ENCODE measurements at places on chromosomes 5 and 9.

DNA sequence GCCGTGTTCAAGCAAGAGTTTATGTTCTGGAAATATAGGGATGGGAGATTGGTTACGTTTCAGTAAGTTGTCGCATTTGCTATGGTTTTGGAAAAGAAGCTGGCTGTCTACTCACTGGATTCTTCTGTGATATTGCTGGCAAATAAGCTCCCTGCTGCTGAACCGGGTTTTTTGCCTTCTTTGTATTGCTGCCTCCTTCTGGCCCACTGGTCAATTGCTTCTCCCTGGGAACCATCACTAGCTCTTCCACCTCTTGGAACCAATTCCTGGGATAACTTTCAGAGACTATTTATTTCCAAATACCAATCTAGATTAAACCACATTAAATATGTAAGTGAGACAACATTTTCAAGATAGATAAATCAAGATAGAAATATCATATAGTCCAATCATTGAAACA, 43.0 kb downstream of the NUDT12 start:
- no peak for DNase-seq

- DNase-seq = no peak
These were observed 371.6 kb downstream of the PIK3R1 start for GRCh38 chr5:68587171-68587570.

DNA sequence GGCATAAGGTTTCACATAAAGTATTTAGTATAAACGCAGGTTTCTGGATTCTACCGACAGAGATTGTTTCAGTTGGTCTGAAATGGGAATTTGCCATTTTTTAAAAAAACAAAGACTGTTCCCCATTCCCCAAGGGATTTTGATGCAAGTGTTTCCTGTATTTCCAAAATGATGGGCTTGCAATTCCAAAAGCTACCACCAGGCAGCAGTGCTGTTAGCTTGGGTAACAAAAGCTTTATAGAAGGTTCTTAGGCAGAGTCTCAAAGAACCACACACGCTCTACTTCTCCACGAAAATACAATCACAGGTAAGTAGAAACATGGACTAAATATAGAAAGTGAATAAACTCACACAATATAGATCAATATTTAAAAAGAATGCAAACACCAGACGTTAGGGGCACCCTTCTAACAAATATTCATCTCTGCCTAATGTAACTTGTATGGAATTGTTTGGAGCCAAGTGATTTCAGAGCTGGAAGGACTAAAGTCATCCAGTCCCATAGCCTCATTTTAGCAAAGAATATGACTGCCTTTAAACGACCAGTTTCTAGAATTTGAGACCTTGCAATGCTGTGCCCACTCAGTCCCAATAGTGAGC, 154.3 kb downstream of the SPOCK1 start:
- DNase-seq = peak; percentile 24

- DNase-seq = no peak
These were observed 110.6 kb downstream of the PLCXD3 start for GRCh38 chr5:41399839-41400238.

DNA sequence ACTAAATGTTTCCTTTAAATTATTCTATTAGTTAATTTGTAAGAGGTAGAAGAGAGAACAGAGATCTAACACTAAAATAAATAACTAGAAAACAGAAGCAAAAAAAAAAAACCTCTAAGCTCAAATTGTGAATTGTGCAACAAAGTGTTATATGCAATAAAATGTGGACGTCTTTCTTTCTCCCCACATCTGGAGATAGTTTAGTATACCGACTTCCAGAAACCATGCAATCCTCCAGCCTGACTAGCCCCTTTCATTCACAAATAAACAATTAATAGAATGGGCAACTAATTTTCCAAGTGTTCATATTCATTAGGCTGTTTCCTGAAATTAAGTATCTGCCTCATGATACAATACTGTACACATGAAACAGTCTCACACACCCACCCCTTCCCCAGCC, 258.5 kb downstream of the BNC2 start:
- no peak for DNase-seq

DNA sequence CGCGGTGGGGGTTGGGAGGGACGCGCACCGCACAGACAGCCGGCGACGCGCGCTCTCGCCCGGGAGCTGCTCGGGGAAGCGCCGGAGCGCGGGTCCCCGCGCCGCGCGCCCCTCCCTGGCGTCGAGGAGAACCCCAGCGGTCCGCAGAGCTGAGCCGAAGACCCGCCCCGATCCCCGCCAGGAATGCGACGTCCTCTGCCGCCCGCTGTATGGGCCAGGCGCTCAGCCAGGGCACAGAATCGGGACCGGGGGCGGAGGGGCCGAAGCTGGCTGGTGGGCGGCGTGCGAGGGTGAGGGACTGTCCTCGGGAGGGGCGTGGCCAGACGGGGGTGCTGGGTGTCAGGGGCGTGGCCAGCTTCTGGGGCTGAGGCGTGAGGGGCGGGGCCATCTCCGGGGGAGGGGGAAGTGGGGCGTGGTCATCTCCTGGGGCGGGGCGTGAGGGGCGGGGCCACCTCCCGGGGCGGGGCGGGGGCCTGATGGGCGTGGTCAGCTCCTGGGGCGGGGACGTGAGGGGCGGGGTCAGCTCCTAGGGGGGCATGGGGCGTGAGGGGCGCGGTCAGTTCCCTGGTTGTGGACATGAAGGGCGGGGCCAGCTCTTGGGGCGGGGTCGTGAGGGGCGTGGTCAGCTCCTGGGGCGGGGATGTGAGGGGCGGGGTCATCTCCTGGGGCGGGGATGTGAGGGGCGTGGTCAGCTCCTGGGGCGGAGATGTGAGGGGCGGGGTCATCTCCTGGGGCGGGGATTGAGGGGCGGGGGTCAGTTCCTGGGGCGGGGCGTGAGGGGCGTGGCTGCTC, 965 bp downstream of the PTGDS start:
- DNase-seq = peak; percentile 68

DNA sequence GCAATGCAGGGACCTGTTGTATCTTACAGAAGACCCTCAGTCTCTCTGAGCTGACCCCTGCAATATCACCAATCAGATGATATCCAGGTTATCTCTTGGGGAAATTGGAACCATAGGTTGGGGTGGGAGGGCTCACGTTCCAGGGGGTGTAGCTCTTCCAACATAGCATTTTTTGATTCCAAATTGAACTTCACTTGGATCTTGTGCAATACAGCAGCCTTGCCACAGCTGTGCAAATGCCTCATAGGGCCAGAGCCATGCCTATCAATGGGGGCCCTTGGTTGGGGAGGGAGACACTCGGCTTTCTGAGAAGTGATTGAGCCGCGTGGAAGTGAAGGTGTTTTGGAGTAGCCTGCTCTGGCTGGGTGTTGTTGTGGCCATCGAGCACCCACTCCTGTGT, 117.2 kb upstream of the PITX1 start:
- DNase-seq = no peak

- no peak for DNase-seq
These were observed 217.2 kb downstream of the DAB2IP start for GRCh38 chr9:121868626-121869025.

DNA sequence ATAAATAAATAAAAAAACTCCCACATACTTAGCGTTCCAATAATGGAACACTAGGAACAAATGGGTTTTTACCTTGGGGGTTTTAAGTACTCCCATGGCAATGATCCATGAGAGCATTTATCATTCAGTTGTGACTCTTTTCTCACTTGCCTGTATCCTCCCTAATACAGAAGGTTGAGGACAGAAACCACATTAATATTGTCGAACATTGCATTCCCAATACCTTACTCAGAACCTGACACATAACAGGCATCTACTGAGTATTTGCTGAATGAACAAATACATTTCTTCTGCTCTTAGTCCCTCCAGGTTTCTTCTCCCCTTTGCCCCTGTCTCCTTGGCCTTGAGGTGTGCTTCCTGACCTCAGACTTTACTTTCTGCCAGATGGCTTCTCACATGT, 175.9 kb downstream of the CEMIP2 start:
- DNase-seq = no peak

DNA sequence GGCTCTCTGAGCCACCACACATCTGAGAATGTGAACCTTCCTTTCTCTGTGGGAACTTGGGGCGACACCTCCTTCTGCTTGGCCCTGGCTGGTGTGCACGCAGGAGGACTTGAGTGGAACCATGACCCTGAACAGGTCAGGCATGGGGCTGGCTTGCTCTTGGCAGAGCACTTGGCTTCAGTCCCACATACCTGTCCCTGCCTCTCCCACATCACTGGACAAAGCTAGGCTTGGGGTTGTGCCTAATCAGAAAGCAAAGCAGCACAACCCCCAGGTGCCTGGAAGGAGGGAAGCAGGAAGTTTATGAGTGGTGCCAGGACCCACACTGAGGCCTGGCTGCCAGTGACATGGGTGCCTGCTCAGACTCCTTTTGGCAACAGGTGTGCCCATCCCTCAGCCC, 13.2 kb downstream of the GADD45G start:
- no peak for DNase-seq

GRCh38 chr9:115378241-115378640, 260.3 kb upstream of the TNC start:
- DNase-seq = no peak

- no peak for DNase-seq
These were observed 839.1 kb downstream of the NR2F1-AS1 start for GRCh38 chr5:92741906-92742305.

- peak; percentile 2 for DNase-seq
These were observed 111.6 kb downstream of the CMYA5 start for GRCh38 chr5:79800979-79801827.

DNA sequence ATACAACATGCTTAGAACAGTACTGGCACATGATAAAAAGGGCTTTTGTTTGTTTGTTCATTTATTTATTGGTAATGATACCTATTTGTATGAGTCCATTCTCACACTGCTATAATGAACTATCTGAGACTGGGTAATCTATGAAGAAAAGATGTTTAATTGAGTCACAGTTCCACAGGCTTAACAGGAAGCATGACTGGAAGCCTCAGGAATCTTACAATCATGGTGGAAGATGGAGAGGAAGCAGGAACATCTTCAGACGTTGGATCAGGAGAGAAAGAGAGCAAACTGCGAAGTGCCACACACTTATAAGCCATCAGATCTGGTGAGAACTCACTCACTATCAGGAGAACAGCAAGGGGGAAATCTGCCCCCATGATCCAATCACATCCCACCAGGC, 847.7 kb downstream of the CDH18 start:
- no peak for DNase-seq

GRCh38 chr9:123685489-123686083, 244.3 kb downstream of the DENND1A start:
- no peak for DNase-seq

DNA sequence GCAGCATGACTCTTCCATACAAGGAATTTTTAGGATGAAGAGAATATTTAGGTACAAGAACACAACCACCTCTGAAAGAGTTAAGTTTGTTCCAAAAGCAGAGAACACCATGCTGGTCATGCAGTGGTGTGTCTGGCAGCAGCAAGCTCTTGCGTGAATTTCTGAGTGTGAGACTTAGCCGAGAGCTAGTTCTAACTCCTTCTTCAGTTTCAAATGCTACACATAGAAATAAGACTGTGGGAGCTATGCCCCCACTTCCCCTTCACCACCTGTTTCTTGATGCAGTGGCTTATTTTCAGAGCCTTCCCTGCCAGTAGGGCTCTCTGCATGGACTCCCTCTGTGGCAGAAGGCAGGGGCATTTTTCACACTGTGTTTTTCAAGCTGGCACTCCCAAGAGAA, 122.9 kb upstream of the ZNF366 start:
- no peak for DNase-seq

DNA sequence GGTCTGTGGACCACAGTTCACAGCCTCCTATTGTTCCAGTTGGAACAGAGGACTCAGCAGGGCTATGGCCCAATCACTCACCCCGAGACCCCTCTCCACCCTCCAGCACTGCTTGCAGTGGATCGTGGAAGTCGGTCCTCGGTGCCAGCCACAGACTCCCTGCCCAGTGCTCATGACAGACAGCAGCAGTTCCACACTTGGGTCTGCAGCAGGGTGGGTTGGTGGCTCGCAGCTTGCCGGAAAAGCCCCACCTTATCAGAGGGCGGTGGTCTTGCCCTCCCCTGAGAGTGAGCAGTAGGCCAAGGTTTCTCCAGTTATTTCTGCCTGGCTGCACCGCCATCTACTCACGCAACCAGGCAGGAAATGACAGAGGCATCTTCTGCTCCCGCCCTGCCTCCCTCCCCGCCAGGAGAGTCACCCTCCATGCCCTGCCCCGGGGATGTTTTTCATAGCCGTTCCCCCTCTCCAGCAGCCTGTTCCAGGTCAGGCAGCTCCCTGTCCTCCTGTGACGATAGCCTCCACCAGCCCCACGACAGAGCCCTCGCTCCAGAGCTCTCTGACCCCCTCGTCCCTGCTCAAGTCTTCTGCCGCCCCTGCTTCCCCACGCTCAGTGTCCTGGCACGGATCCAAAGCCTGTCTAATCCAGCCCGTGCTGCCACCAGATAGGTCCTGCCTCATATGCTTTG, 34.5 kb downstream of the UNC5A start:
- DNase-seq = peak; percentile 42

- DNase-seq = peak; percentile 83
These were observed 41.9 kb downstream of the NTRK2 start for GRCh38 chr9:84711398-84711777.

GRCh38 chr5:60102961-60103693, 209.6 kb upstream of the PDE4D start:
- no peak for DNase-seq

GRCh38 chr5:64632251-64632650, 58.1 kb upstream of the SHISAL2B start:
- no peak for DNase-seq

- DNase-seq = no peak
These were observed 15.2 kb downstream of the FIBCD1 start for GRCh38 chr9:130923611-130924447.

GRCh38 chr5:1555011-1555807, 31.4 kb upstream of the LPCAT1 start:
- peak; percentile 89 for DNase-seq

DNA sequence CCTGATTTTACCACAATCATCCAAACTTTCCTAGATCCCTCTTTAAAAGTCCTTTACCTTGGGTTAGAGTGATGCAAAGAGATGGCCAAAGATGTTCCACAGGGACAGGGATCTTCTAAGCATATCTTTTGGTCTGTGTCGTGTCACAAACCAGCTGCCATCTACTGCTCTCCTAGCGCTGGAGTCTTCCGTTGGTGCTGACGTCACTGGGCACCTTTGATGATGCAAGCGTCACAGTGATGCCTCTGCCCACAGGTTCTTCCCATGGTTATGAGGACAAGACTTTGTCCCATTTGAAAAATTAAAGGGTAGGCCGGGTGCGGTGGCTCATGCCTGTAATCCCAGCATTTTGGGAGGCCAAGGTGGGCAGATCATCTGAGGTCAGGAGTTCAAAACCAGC, 1.7 kb upstream of the GLT6D1 start:
- no peak for DNase-seq

- no peak for DNase-seq
These were observed 62.9 kb upstream of the ORM1 start for GRCh38 chr9:114259798-114260523.
